ENCODE measurements at places on chromosomes 5 and 9. TPM values are rescaled to one million over a fixed set of nuclear protein-coding genes. Genes with fewer than 3 reads are reported as not detected.

The HAPLN1 gene
- total RNA-seq, result not detected

The C5orf58 gene
- total RNA-seq, result not detected

The STPG3 gene
- total RNA-seq, result not detected

The MYMK gene
- total RNA-seq, result not detected

The COL23A1 gene
- 0.05 TPM for total RNA-seq

The SH3GL2 gene
- 3.6 TPM for total RNA-seq

The GRXCR2 gene
- total RNA-seq, result not detected

The NEUROG1 gene
- not detected for total RNA-seq

The PRRC2B gene
- 141 TPM for total RNA-seq

The MIGA2 gene
- total RNA-seq, result 23.3 TPM

The MLANA gene
- total RNA-seq, result not detected

The CCNO gene
- total RNA-seq, result 0.70 TPM

The GGTA1 gene
- 7.4 TPM for total RNA-seq

The SNCAIP gene
- total RNA-seq, result 18.4 TPM

The FAM151B gene
- 3.8 TPM for total RNA-seq

The OSMR gene
- 22.8 TPM for total RNA-seq

The FAM153A gene
- not detected for total RNA-seq

- DNase-seq, result no peak
Observed at GRCh38 chr9:6049798-6050197, 34.4 kb upstream of the RANBP6 start.

DNA sequence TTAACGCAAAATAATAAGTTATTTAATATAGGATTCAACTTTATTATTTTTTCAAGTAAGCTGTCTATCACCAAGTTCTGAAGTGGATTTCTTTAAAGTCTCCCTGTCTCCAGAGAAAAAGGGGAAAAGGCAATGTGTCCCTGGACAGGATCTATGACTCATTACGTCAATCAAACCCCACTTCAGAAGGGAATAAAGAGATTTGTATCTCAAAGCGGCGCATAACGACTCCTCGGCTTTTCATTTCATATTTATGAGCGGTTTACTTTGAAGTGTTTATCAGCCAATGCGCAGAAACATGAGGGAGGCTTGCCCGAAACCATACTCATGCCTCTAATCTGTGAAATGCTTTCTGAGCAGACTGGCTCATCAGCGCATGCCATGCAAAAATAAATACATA, 938.6 kb upstream of the WWC1 start:
- DNase-seq, result no peak

DNA sequence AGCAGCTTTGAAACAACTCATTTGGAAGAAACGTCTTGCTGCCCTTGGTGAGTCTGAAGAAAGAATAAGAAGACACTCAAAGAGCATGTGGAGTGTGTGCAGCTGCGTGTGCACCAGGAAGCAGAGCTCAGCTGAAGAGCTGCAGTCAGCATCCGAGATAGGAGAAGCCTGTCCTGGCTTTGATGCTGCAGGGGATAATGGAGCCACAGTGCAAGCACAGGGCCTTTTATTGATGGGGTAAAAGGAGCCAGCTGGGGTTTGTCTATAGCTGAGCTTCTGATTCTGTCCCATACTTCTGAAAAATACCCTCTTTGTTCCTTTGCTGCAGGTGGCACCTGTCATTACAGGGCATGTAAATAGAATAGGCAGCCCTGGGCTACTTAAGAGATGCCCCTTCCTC, 375.7 kb upstream of the ZNF462 start:
- DNase-seq, result no peak

- no peak for DNase-seq
Observed at GRCh38 chr9:98357921-98358535, 102.6 kb upstream of the TBC1D2 start.

DNA sequence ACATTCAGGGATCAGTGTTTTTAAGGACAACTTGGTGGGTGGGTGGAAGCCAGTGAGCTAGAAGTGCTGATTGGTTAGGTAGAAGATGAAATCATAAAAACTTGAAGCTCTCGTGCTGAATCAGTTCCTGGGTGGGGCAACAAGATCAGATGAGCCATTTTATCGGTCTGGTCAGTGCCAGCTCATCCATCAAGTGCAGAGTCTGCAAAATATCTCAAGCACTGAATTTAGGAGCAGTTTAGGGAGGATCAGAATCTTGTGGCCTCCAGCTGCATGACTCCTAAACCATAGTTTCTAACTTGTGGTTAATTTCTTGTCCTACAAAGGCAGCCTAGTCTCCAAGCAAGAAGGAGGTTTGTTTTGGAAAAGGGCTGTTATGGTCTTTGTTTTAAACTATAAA, 166.4 kb downstream of the FAM170A start:
- no peak for DNase-seq

DNA sequence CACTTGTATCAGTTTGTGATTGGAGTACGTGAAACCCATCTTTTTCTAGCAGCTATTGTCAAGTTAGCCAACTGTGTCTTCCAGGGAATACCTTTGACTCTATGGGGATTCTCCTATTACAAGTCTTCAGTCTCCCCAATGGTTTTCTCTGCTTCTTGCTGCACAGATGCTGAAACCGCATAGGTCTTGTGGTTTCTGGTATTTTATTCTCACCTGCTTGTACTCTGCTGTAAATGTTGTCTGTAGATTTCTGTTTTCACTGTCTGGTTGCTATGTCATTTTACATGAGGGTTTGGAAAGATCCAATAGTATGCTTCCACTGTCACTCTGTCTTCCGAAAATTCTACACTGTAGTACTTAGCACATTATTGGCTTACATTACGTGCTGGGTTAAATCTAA, 1196.9 kb upstream of the C9orf72 start:
- DNase-seq, result no peak

DNA sequence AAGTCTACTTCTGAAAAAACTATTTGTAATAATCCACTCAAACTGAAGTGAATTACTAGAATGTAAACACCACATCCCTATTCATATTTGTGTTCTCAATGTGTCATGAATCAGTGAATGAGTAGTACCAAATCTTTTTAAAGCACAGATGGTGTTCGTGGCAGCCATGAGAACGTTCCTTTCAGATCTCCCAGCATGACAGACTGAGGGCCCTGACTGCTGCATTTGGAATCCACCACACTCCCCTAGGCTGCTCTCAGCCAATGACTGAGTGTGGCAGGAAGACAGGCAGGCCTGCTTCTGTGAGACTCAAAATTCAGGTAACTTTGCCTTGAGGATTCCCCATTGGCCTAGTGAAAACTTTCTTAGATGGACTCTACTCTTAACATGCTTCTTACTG, 10.9 kb upstream of the JMY start:
- no peak for DNase-seq

- DNase-seq, result no peak
Observed at GRCh38 chr9:36005891-36006290, 30.8 kb upstream of the RECK start.

DNA sequence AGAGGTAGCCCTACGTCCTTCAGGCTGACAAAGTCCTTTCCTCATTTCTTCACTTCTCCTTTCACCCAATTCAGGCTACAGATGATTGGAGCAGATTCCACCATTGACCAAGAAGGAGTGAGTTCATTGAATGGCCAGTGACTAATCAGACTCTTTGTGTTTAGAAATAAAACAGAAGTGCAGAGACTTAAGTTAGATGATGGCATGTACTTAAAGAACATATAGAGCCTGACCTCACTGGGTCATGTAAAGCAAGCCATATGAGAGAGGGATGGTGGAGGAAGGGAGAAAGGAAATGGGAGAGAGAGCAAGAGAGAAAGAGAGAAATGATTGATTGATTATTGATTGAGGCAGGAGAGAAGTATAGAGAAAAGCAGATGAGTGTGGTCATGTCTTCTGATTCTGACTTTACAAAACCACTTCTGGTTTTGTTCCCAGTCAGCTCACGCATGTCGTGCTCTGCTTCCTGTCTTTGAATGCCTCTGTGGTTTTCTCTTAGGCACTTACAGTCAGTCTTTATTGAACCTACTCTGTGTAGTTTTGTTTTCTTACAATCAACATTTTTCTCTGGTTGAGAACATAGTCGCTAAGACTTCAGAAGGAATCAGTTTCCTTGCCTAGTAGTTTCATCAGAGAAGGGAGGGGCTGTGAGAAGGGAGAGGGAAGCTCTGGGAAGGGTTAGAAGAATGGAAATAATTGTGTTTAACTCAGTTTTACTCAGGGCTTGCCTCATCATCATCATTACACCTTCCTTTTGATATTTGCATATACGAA, 149.2 kb upstream of the KLF9 start:
- no peak for DNase-seq

GRCh38 chr5:110718311-110718710, 8.2 kb downstream of the TMEM232 start:
- DNase-seq, result no peak

- no peak for DNase-seq
Observed at GRCh38 chr5:136894070-136894469, 528.7 kb upstream of the TRPC7 start.

GRCh38 chr9:29069376-29069775, 1496.1 kb upstream of the C9orf72 start:
- DNase-seq, result no peak

- no peak for DNase-seq
Observed at GRCh38 chr5:148586796-148587195, 67.5 kb downstream of the HTR4 start.

DNA sequence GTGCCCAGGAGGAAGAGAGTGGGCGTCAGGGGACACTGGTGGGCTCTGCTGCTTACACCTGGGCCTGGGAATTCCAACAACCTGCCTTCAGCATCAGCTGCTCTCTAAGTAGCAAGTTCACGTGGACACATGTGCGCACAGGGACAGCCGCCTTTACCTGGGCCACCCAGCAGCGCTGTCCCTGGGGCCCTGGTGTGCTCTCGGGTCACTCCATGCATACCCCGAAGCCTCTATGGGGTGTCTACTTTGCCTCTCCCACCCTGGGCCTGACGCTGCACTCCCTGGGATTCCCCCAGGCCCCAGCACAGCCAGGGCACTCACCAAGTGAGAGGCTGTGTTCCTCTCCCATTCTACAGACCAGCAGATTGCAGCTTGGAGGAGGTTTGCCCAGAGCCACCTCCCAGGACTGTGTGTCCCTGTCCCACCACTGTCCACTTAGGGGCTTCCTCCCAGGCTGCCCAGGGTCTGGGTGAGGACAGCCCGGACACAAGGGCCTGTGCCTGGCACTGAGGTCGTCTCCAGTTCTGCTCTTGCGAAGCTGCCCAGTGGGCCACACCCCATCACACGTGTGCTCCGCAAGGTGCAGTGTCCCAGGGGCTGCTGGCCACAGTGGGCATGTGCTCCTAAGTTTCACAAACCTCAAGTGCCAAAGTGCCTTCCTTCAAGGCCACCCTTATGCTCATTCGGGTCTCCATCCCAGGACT, 5.9 kb downstream of the NINJ1 start:
- DNase-seq, result no peak

GRCh38 chr9:20753761-20754160, 69.7 kb downstream of the FOCAD start:
- no peak for DNase-seq

GRCh38 chr9:107049803-107050184, 186.8 kb downstream of the ZNF462 start:
- DNase-seq, result no peak

DNA sequence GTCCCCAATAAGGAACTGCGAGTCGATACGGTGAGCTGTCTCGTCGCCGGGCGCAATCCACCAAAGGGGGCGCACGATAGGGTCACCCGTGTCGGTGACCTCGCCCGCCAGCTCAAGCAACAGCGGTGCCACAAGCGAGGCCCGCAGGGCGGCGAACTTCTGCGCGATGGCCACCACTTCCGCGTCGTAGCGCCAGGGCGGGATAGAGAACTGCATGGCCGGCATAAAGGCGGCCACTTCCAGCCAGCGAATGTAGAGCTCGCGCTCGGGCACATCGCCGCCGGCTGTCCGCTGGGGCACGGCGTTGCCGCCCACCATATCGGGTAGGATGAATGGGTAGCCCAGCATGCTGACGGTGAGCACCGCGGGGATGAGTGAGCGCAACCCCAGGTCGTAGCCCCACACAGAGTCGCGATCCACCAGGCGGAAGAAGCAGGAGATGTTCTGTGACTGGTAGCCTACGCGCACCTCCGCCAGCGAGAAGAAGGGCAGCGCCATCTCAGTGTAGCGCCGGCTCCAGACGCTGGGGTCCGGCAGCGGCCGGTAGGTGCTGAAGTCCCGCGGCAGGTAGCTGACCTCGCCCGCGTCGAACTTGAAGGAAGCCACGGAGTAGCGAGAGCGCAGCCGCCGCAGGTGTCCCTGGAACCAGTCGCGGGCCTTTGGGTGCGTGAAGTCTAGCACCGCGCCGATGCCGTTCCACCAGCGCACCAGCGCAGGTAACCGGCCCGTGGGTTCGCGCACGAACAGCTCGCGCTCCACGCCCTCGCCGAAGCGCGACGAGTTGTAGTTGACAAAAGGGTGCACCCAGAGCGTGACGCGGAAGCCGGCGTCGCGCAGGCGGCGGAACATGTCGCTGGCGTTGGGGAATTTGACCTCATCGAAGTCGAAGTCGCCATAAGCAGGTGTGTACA, 5.5 kb downstream of the MYORG start:
- no peak for DNase-seq

DNA sequence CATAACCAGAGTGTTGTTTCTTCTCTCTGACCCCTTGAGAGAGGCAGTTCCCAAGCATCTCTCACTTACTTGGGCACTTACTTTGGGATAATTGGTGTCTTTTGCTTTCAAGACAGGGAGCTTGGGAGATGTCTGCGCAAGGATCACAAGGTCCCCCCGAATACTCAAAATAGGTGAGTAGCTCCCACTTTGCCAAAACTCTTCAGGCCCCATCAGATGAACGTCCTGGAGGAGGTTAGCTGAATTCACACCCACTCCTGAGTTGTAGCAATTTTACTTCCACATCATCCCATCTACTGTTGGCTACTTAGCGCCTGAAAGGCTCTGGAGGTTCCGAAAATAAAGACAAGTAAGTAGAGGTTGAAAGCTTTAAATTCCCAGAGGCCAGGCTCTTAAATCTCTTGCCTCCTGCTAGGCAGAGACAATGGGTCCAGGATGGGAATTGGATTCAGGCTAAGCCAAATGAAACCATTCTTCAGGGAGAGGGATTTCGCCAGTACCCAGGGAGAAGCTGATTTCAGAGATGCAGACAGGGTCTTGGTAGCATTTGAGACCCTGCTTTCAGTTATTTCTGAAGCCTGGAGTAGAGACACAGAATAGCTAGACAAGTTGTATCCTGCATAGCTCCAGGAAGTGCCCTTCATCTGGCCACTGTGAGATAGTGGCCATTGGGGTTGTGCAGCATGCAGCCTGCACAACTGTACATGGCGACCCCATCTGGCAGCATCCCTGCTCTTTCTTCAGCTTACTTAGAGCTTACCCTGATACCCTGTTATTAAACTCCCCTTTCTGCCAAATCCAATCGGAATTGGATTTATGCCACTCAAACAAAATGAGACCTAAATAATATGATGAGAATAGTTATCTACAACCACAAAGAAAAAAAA, 60.1 kb downstream of the BOD1 start:
- no peak for DNase-seq

GRCh38 chr5:150173161-150173560, 6.6 kb downstream of the CDX1 start:
- no peak for DNase-seq

All from glomerular endothelial cell (primary cell).